ENCODE measurements at places on chromosomes 4 and X.

DNA sequence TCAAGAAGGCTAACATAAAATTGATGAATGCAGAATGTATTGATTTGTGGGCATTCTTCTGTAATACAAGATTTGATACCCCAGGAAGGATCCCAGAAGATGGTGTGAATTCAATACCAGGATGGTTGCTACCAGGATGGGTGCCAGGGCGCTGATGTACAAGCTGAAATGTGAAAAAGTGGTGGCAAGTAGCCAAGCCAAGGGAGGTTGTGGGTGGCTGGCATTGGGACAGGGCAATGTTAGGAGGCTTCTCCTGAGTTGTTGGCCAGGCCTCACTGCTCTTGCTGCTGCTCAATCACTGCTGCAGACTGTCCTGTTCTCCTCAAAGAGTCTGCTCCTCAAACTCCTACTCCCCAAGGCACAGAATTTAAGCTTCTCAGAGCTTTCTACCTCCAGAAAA is 77.1 kb downstream of the RBM46 start:
- H3K27me3 ChIP-seq = no peaks in the 10 kb centered on the region
- no peak for DNase-seq
- no peak overlapping the region for H3K27ac ChIP-seq

DNA sequence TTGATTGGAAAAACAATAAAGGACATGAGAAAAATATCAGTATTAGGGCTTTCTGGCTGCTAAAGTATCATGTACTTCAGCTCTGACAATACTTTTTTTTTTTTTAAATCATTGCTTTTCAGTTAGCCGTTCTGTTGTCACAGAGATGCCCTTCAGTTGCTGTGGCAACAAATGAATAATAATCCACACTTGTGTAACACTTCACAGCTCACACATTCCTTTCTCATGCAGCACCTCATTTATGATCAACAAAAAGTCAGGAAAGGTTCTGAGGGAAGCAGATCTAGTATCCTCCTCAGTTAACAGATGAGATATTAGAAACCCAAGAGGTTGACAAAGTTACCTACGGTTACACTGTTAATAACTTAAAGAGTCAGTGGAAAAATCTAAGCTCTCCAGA is 444.2 kb upstream of the SLIT2 start:
- H3K27ac ChIP-seq = no peak overlapping the region
- peak; percentile 11 for DNase-seq

- H3K36me3 ChIP-seq = no peaks in the 10 kb centered on the region
- H3K27ac ChIP-seq = no peak overlapping the region
- no peak overlapping the region for H3K4me3 ChIP-seq
- DNase-seq = no peak
- H3K27me3 ChIP-seq = peaks cover 50% of the 10 kb centered on the region
- H3K4me1 ChIP-seq = peaks cover 6% of the 10 kb centered on the region
Measured at GRCh38 chr4:121376097-121376496, 4.7 kb downstream of the QRFPR start.

- H3K27me3 ChIP-seq = no peaks in the 10 kb centered on the region
- H3K4me1 ChIP-seq = no peaks in the 10 kb centered on the region
- no peaks in the 10 kb centered on the region for H3K36me3 ChIP-seq
- DNase-seq = peak; percentile 38
- no peak overlapping the region for H3K27ac ChIP-seq
- H3K4me3 ChIP-seq = no peak overlapping the region
Measured at GRCh38 chrX:54540289-54540688, 10.3 kb downstream of the GNL3L start.

GRCh38 chr4:52979020-52979419 is 116.9 kb downstream of the RASL11B start:
- H3K4me3 ChIP-seq = no peak overlapping the region
- H3K27ac ChIP-seq = no peak overlapping the region
- no peak for DNase-seq
- H3K27me3 ChIP-seq = no peaks in the 10 kb centered on the region
- H3K36me3 ChIP-seq = no peaks in the 10 kb centered on the region

GRCh38 chr4:148444296-148445070 is 2.3 kb upstream of the NR3C2 start:
- H3K27me3 ChIP-seq = peaks cover 62% of the 10 kb centered on the region
- H3K4me3 ChIP-seq = peak overlapping the region; percentile 78
- peak; percentile 48 for DNase-seq
- no peaks in the 10 kb centered on the region for H3K4me1 ChIP-seq
- no peak overlapping the region for H3K27ac ChIP-seq

DNA sequence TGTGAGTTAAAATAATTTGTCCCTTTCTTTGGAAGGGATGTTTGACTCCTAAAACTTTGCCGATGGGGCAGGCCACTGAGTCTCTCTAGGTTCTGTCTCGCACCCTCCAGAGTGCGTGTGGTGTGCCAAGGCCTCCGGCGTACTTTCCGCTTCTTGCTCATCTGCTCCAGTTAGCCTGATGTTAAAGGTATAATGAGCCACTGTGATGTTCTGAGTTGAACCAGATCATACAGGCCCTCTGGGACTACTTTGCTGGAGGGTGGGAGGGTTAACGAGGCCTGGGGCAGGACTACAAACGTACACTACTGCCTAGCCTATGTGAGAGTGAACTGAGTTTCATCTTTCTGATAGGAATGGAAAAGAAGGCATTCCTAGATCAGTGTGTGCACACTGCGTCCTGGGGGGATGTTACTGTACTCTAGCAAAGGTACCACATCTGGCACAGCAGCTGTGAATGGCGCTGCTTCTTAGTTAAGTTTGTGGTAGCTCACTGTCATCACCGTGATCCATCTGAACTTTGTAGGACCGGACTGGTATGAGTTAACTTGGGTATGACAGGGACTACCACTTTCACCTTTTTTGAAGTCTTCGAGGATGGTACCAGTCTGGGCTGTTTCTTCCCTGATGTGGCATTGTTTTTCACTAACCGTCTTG is 60.2 kb downstream of the RGS12 start:
- H3K27me3 ChIP-seq = no peaks in the 10 kb centered on the region
- no peak overlapping the region for H3K27ac ChIP-seq
- peaks cover 4% of the 10 kb centered on the region for H3K4me1 ChIP-seq
- DNase-seq = no peak
- H3K36me3 ChIP-seq = no peaks in the 10 kb centered on the region

- H3K27ac ChIP-seq = no peak overlapping the region
- H3K36me3 ChIP-seq = no peaks in the 10 kb centered on the region
- H3K27me3 ChIP-seq = no peaks in the 10 kb centered on the region
- no peak overlapping the region for H3K4me3 ChIP-seq
- peaks cover 13% of the 10 kb centered on the region for H3K4me1 ChIP-seq
Measured at GRCh38 chr4:89751416-89751815, 85.5 kb downstream of the SNCA start.

DNA sequence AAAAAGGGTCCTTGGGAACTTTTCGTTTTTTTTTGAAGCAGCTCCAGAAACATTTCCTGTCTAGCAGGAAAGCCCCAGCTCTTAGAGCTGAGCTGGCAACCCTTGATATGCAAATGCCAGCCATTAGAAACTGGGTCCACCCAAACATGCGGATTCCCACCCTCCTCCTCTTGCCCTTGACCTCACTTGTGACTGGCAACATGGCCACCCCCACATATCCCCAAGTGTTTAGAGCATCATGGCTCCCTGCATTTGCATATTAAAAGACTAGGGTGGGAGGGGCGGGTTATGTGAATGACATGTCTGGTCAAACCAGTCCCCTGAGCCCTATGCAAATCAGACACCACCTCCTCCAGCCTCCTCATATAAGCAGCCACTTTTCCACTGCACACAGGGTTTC is 671.1 kb downstream of the FAT4 start:
- no peaks in the 10 kb centered on the region for H3K36me3 ChIP-seq
- H3K27ac ChIP-seq = no peak overlapping the region
- no peak for DNase-seq
- no peaks in the 10 kb centered on the region for H3K4me1 ChIP-seq
- H3K4me3 ChIP-seq = no peak overlapping the region
- H3K27me3 ChIP-seq = no peaks in the 10 kb centered on the region

DNA sequence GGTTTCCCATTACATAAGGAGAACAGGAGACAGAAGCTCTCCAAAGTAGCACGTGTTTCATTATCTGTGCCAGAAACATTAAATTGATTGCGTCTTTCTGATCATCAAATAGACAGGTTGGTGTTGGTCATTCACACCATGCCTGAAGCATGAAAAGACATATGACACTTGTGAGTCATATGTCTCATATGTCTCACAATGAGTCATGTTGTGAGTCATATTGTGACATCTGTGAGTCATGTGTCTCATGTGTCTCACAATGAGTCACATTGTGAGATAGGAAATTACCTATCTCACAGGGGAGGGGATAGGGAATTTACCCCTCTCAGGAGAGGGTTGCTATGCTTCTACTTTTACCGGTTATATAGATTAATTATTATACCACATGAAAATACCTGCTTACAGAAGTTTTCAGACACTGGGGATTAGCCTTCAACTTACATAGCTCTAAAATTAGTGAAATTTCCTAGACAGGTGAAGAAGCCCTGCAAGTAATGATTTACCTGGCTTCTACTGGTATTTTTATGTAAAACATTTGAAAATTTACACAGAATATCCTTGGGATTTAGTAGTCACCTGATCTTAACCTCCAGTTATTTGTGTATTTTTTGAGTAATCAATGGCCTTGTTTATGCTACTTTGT is 80.8 kb downstream of the NPFFR2 start:
- peak overlapping the region; percentile 74 for H3K27ac ChIP-seq
- no peaks in the 10 kb centered on the region for H3K4me1 ChIP-seq
- no peaks in the 10 kb centered on the region for H3K27me3 ChIP-seq

DNA sequence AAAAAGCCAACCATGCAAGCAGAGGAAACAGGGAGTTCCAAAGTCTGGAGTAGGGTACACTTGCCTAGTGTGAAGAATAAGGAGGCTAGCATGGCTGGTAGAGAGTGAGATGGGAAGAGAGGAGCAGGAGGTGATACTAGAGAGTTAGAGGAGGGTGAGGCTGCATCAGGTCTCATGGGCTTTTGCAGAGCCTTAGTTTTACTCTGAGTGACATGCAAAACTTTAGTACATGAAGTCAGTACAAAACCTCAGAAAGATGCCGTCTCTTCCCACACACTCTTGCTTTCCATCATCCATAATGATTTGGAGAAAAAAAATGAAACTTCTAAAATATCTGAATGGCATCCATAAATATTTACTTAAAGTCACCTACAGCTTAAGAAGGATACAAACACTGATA is 5.0 kb downstream of the OPRPN start:
- no peaks in the 10 kb centered on the region for H3K27me3 ChIP-seq
- H3K27ac ChIP-seq = no peak overlapping the region
- H3K36me3 ChIP-seq = no peaks in the 10 kb centered on the region

GRCh38 chr4:112516471-112517066 is 589 bp upstream of the NEUROG2 start:
- H3K4me3 ChIP-seq = no peak overlapping the region
- DNase-seq = no peak
- no peak overlapping the region for H3K27ac ChIP-seq

DNA sequence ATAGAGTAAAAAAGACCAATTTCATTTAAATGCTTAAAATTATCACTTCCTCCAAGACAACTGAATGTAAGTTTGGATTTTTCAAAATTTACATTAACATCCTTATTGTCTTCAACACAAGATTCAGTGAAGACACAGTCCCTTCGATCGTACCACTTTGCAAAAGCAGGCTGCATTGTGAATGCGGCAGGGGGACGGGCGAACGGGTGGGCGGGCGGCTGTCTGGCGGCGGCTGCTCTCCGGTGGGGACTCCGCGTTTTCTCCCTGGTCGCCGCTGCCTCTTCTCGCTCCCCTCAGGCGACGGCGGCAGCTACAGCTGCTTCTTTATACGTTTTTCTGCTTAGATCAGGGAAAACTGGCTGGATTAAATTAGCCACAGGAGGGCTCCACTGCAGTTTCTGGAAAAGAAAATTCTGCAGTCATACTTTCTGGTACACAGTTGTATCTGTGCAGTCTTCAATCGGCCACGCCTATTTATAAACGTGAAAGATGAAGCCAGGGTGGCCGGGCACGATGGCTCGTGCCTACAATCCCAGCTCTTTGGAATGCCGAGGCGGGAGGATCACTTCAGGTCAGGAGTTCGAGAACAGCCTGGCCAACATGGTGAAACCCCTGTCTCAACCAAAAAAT is 33.9 kb upstream of the HPF1 start:
- no peaks in the 10 kb centered on the region for H3K36me3 ChIP-seq
- H3K27me3 ChIP-seq = peaks cover 34% of the 10 kb centered on the region
- H3K4me3 ChIP-seq = peak overlapping the region; percentile 2
- no peaks in the 10 kb centered on the region for H3K4me1 ChIP-seq
- DNase-seq = peak; percentile 78

GRCh38 chr4:77650787-77651186 is 45.2 kb downstream of the CXCL13 start:
- H3K36me3 ChIP-seq = no peaks in the 10 kb centered on the region
- no peak overlapping the region for H3K4me3 ChIP-seq

DNA sequence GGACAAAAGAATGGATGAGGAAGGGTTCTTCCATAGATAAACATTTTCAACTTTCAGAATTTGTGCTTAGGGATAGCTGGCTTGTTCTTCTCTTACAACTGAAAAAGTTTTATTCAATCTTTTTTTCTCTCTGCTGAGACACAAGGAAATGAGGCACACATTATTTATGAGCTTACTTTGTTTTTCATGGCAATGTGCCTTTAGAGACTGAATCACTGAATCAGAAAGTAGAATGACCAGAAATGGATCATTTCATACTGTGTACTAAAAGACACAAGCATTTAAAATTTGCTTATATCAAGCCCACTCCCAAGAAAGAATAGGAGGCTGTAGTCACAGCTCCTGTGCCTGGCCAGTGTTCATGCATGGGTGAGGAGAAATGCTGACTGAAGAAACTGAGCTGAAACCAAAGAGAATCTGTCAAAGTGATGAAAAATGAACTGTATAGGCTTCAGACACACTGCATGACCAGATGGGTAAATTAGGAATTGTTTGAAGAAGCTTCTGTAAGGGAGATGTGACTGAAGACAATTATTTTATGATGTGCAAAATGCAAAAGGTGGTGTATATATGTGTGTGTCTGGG is 413.8 kb downstream of the RAPGEF2 start:
- no peak overlapping the region for H3K27ac ChIP-seq
- no peak for DNase-seq
- no peaks in the 10 kb centered on the region for H3K27me3 ChIP-seq
- no peaks in the 10 kb centered on the region for H3K36me3 ChIP-seq

GRCh38 chr4:83974111-83974780 is 438.3 kb downstream of the GPAT3 start:
- DNase-seq = no peak
- H3K36me3 ChIP-seq = no peaks in the 10 kb centered on the region
- no peak overlapping the region for H3K27ac ChIP-seq
- H3K4me1 ChIP-seq = no peaks in the 10 kb centered on the region
- H3K27me3 ChIP-seq = no peaks in the 10 kb centered on the region

- no peak overlapping the region for H3K4me3 ChIP-seq
- no peaks in the 10 kb centered on the region for H3K27me3 ChIP-seq
- no peaks in the 10 kb centered on the region for H3K36me3 ChIP-seq
- peaks cover 6% of the 10 kb centered on the region for H3K4me1 ChIP-seq
Measured at GRCh38 chrX:134542485-134542884, 82.5 kb downstream of the HPRT1 start.
